ENCODE measurements at places on chromosomes 2 and 18. TPM values are rescaled to one million over a fixed set of nuclear protein-coding genes. Genes with fewer than 3 reads are reported as not detected.

The NEB gene
- 31.5 TPM for total RNA-seq

- DNase-seq = no peak
Measured at GRCh38 chr2:106851087-106851874, 34.7 kb downstream of the ST6GAL2 start.

DNA sequence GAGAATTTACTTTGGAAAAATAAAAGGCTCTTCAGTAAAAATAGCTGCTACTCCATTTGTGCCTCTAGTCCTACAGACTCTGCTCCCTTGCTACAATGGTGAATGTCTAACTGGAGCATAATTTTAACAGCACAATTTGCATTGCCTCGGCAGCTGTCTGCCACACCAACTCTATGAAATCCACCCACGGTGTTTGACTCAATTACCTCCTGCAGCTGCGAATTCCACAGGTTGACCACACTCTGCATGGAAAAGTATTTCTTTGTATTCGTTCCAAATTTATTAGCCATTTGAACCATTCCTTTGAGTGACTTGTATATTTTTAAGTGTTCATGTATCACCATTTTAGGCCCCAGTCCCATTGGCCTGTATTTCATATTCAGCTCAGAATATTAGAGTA lies 182.1 kb upstream of the CCDC68 start:
- DNase-seq = no peak

GRCh38 chr18:60656553-60656952 lies 284.0 kb upstream of the MC4R start:
- DNase-seq = no peak

The PSMD1 gene
- 88.6 TPM for total RNA-seq

- no peak for DNase-seq
Measured at GRCh38 chr2:121349721-121350401, 64.9 kb upstream of the TFCP2L1 start.

- no peak for DNase-seq
Measured at GRCh38 chr2:143205106-143205764, 76.0 kb downstream of the ARHGAP15 start.

GRCh38 chr2:225117051-225117716 lies 74.9 kb upstream of the DOCK10 start:
- DNase-seq = no peak

The RBM44 gene
- 0.45 TPM for total RNA-seq

The GAL3ST2 gene
- 0.23 TPM for total RNA-seq

- no peak for DNase-seq
Measured at GRCh38 chr2:23429036-23429435, 44.1 kb downstream of the KLHL29 start.

GRCh38 chr2:45586600-45586999 lies 24.5 kb downstream of the SRBD1 start:
- no peak for DNase-seq

The SLC4A5 gene
- 1.1 TPM for total RNA-seq

Data from right cardiac atrium (tissue), 5 donors.